ENCODE measurements at places on chromosomes 6 and 20. TPM values are rescaled to one million over a fixed set of nuclear protein-coding genes. Genes with fewer than 3 reads are reported as not detected.
A peak's percentile ranks its signal among the peaks of the same experiment; 100 is the strongest.

- DNase-seq, result no peak
These were observed 1.9 kb downstream of the EBF4 start for GRCh38 chr20:2694519-2694918.

IL17F gene
- total RNA-seq, result not detected

ECT2L gene
- total RNA-seq, result not detected

PRL gene
- under 0.01 TPM for total RNA-seq

KCNK15 gene
- total RNA-seq, result 0.27 TPM

DNA sequence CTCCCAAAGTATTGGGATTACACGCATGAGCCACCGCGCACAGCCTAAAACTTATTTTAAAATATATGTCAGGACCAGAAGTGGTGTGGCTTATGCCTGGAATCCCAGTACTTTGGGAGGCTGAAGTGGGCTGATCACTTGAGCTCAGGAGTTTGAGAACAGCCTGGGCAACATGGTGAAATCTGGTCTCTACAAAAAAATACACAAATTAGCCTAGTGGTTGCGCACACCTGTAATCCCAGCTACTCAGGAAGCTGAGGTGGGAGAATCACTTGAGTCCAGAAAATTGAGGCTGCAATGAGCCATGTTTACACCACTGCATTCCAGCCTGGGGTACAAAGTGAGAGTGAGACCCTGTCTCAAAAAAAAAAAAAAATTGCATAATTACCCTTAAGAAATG is 13.7 kb downstream of the PXT1 start:
- DNase-seq, result no peak

FAM229B gene
- total RNA-seq, result 5.1 TPM

- no peak for DNase-seq
These were observed 1001.8 kb upstream of the CITED2 start for GRCh38 chr6:140376209-140376608.

DNA sequence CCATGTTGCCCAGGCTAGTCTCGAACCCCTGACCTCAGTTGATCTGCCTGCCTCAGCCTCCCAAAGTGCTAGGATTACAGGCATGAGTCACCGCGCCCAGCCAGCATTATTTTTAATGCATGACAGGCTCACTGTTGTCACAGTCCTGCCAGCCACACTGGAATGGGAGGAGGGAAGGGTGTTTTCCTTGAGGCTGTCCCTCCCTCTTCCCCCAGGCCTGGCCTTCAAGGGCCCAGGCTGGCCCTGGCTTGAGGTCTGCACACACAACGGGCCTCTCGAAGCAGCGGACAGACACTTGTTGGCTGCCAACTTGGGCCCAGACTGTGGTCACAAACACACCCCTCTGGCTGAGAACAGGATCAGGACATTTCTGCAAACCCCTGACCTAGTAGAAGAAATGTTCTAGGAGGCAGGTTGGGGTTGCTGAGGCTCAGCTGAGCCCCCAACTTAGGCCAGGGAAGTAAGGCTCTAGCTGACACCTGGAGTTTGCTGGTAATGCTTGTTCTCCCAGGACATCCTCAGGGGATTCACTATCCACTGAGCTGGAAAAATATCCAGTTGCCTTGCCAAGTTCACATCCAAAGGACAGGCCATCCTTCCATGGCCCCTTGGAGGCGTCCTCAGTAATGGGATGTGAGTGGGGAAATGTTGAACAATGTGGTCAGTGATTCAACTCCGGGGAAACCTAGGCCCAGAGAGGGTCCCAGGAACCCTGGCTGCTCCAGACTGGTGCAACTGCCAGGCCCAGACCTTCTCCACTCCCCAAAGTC is 9.9 kb downstream of the SNTA1 start:
- DNase-seq, result no peak

ARMH2 gene
- total RNA-seq, result 0.54 TPM

GRCh38 chr6:158771399-158772152 is 47.6 kb downstream of the EZR start:
- DNase-seq, result no peak

- DNase-seq, result no peak
These were observed 4.0 kb downstream of the BLTP3A start for GRCh38 chr6:34795836-34796425.

DNA sequence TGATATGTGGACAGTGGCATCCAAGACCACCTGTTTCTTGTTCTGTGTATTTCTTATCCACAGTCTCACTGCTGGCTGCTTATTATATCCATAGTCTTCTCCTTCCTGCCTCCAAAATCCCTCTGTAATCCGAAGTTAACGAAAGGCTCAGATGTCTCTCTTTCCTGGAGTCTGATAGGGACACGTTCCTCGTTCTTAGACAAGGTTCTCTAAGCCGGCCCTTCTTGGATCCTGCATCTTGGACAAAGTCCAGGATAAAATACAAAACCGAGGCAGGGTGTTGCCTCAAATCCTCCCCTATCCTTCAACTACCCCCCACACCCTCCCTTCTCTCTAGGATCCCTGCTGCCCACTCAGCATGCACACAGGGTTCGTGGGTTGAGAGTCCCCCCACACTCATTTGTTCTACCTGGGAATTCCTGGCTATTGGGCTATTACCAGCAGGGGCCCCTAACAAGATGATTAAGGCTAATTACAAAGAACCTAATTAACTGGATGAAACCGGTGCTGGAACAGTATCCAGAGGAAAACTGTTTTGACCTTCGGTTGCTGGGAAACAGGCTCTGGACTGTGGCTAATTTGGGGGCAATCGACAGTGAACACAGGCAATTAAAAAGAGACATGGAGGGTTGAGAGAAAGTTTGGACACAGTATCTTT is 32.7 kb upstream of the MRPS10 start:
- DNase-seq, result no peak

DNA sequence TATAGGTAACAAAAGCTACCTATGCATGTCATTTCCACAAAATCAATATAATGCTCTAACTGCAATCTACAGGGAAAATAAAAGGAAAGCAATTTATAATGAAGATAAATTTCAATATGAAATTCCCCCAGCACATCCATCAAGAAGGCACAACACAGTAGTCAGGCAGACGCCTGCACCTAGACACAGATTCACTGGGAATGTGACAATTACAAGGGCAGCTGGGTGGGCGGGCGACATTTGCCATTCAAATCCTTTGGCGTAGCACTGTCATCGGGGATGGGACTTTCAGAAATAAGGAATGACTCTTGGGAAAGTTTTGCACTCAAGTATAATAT is 60.4 kb downstream of the SULF2 start:
- no peak for DNase-seq

DNA sequence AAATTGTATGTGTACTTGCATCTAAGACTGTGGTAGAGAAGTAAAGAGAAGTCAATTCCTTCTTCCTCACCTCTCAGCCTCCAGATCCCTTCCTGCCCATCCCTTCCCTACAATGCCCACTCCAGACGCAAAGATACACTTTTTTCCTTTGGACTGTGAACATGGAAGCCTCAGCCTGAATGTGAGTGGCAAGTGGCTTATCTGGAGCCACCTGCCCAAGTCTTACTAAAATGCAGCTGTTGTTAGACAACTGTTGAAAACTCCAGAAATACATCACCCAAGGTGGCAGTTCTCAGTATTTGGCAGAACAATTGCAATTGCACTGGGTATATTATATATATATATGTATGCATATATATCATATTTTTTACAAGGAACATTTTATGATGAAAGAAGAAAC is 7.5 kb downstream of the VGLL2 start:
- DNase-seq, result no peak

TP53RK gene
- total RNA-seq, result 16.7 TPM

- DNase-seq, result no peak
These were observed 1019.5 kb upstream of the MAP3K7 start for GRCh38 chr6:91606148-91606901.

HLA-DRA gene
- total RNA-seq, result 969 TPM

PBOV1 gene
- total RNA-seq, result not detected

GABRR1 gene
- not detected for total RNA-seq

DNA sequence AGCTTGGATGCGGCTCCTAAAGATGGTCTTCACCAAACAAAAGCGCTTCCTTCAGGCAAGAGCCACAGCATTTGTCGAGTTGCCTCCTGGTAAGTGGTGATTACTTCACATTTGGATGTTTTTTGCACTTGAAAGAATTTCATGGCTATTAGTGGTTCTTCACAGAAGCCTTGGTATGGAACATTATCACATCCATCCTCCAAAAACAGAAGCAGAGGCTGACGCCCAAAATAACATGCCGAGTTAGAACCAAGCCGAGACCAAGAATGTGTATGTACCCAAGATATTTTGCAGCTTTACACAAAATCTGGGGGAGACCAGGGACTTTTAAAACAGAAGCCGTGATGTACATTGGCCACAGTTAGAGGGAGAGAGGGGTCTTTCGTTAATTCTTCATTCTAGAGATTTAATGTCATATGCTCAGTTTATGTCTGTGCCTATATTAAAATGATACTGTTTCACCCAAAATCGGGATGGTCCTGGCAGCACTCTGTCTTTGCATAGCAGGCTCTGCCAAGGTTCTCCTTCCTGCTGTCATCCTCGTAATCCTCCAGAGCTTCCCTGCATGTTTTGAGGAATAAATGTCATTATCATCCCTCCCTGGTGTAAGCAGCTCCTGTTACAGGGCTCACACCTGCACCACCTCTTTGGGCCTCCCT is 109.3 kb downstream of the TMEM242 start:
- no peak for DNase-seq

- DNase-seq, result no peak
These were observed 31.1 kb upstream of the SPO11 start for GRCh38 chr20:57298457-57298856.

DNA sequence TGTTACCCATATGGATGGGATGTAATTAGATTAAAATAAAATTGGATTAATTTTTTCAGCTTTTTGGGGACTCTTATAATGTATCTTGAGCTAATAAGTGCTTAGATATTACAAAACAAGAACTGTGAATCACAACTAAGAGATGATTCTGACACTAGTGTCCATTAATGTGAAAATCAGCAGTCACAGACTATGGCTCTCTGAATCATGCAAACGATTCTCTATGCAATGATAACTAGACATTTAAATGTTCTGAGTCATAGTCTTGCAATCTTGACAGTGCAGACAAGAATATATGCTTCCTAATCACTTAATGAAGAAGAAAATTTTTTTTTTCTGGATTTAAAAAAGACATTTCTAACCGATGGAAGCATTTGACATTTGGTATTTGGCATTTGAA is 82.2 kb upstream of the OPRM1 start:
- no peak for DNase-seq

GRCh38 chr6:118748311-118749062 is 97.1 kb upstream of the CEP85L start:
- DNase-seq, result peak; percentile 17

DNA sequence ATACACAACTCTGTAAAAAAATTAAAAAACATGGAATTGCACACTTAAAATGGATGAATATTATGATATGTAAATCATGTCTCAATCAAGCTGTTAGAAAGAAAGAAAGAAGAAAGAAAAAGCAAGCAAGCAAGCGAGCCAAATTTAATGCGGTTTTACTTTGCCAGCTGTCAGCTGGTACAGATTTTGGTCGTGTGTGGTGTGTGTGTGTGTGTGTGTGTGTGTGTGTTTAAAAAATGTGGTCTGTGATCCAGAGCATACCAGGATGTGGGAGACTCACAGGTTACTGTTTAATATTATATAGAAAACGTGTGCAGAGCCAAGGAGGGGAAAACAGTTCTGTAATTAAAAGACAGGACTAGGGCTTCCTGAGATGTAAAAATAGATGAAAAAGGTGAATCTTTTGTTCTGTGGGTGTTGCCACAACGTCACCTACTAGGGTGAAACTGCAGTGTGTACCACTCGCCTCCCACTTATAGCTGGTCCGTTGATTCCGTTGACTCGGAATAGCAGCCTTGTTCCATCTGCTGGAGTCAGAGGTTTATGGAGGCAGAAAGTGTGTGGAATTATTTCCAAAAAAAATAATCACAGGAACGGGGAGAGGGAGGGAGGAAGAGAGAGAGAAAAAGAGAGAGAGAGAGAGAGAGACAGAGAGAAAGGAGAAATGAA is 197.7 kb downstream of the BCAS1 start:
- peak; percentile 37 for DNase-seq

- DNase-seq, result no peak
These were observed 15.6 kb upstream of the MRGBP start for GRCh38 chr20:62780696-62781095.

ADGRF4 gene
- under 0.01 TPM for total RNA-seq

DEFB124 gene
- total RNA-seq, result not detected

GRCh38 chr6:157906537-157907061 is 75.1 kb upstream of the SYNJ2 start:
- no peak for DNase-seq

DNA sequence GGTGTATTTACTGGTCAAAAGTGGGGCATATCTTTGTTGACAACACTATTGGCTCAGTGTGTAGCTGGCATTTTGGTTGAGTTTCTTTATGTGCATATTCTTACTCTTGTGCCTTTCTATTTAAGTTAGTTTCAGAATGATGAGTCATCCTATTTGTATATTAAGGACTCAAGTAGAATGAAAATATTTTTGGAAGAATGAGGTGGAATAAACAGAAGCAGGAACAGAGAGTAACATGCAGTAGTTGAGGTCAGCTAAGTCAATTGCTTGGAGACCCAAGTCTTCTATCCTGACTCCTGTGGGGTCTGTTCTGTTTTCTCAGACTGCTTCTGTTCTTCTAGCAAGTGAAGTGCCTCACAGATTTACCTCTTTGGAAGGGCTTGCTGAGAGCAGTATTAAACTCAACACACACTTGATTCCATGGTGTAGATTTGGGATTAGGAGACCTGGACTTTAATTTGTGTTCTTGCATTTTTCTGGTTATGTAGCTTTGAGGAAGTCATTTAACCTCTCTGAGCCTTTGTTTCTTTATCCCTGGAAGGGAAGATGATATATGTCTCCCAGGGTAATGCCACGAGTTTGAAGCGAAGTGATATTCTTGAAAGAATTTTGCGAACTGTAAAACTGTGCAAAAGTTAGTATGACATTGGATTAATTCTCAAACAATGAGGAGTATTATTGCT is 324.3 kb downstream of the QKI start:
- DNase-seq, result no peak

DACT2 gene
- total RNA-seq, result not detected

GRCh38 chr20:5508044-5508443 is 191.3 kb upstream of the PROKR2 start:
- DNase-seq, result no peak

DNA sequence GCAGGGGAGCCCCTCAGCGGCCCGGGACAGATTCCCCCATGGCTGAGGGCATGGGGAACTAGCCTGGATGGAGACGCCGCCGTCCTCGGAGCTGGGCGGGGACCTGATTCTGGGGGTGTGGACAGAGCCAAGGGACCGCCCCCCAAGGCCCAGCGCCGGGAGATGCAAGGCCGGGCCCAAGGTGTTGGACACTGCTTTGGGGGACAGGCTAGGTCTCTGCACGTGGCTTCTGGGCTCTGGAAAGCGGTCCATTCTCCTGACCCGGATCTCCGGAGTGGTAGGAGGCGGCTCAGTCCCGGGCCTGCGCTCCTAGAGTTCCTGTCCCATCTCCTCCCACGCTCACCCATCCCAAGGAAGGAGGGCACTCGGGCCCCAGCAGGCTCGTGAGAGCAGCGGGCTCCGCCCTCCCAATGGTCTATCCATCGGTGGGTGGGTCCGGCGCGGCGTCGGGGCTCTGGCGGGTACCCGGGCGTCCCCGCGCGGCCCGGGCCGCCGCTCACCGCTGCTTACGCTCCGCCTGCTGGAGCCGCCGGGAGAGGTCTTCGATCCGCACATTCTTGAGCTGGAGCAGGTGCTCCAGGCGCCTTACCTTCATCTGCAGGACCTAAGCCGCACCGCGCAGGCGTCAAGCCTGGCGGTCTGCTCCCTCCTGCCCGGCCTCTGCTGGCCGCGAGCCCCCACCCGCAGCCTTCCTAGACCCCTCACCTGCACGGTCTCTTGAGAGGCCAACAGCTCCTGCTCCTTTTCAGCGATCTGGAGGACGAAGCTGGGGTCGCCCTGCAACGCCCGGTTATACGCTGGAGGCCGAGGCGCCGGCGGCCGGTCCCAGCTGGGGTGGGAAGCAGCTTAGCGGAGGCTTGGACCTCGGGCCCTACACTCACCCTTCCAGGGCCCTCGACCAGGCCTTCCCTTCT is 3.3 kb downstream of the SPEF1 start:
- no peak for DNase-seq
